ENCODE measurements at places on chromosomes 6 and 20.

- DNase-seq = no peak
Measured at GRCh38 chr6:35804996-35805736, at the start of gene LHFPL5. TSS of gene LHFPL5 (plus strand) at chr6:35805352. CDS start at chr6:35805671, 319 bp downstream.

- no peak for DNase-seq
Measured at GRCh38 chr6:151092591-151092990, 147.2 kb upstream of the AKAP12 start.

GRCh38 chr6:35013701-35014100 is 124.6 kb downstream of the ANKS1A start:
- no peak for DNase-seq

DNA sequence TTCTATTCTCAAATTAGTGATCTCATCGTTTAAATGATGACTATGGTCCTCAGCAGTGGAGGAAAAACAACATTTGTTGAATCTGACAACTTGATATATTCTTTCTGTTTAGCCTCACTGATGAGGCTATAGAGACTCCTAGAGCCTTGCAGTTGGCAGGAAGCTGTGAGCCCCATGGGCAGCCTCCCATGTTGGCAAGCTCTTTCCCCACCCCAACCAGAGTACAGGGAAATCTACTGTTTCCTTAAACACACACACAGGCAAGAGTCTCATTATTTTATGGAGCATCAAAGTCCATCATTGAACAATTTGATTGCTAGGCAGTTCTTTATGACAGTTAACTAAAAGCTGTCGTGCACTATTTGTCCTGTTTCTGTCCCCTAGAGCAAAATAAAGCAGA is 498.2 kb upstream of the CITED2 start:
- DNase-seq = no peak

DNA sequence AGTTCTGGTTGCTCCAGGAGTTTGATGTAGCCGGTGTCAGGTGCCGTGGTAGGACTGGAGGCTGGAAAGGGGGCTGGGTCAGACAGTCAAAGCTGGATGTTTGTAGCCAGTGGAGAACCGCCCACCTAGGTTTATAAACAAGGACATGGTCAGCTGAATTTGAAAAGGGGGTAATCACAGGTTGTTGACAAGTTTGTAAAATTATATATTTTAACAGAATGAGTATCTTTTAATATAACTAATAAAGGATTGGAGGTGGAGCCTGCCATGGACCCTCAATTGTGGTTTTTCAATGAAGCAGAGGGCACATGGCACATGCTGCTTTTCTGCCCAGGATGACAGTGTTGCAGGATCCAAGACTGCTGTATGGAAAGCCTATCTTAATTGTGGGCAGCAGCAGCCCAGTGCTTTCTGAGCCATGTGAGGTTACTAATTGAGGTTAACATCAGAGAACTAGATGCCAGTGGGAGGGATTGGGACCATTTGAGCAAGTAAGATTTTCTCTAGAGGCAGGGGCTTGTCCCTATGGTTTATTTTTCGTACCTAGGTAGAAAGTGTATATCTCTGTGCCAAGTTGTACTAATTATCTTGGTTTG is 9.7 kb downstream of the HECA start:
- no peak for DNase-seq

DNA sequence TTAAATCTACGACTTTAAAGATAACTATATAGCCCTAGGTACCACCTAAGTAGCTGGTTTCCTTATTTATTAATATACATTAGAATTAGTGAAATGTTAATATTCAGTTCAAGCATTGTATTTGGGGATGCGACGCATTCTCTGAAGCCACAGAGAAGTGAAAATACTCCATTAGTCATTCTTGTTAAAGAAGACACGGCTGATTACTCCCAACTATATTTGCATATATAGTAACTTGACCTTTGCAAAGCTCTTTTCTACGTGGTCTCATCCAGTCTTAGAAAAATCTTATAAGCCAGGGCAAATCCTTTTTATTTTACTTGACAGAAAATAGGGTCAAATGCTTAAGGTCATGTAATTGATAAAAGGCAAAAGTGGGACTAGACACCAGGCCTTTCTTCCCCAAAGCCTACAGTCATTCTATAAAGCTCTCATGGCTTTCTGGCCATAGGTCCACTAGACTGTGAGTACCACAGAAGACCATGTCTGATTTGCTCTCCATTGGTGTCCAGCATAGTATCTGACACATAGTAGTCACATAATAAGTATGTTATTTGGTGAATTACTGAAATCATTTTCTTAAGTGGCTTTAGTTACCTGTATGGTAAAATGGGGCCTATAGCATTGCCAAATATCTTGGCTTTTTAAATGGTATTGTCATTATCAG is 11.3 kb downstream of the ZHX3 start:
- no peak for DNase-seq

DNA sequence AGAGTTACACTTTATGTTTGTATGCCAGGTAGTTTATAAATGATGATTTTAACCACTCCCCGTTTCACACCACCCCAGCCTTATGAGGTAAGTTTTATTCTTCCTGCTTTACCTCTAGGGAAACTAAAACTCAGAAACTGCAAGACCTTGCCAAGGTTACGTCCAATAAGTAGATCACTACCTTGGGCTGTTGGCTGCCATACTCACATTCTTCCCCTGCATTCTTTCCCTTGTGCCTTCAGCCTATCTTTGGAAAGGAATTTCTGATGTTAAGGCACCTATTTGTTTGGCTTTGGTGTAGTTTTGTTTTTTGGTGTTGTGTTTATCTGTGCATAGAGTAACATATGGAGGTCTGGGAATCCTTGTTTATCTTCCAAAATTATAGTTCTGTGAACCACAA is 122.1 kb downstream of the UST start:
- DNase-seq = no peak

GRCh38 chr6:139361211-139361610 is 13.2 kb downstream of the CITED2 start:
- no peak for DNase-seq

GRCh38 chr6:28659250-28659566 is 133.5 kb downstream of the GPX5 start:
- no peak for DNase-seq
